Right cardiac atrium (tissue), 5 donors: ENCODE measurements at places on chromosomes 5 and 9. TPM values are rescaled to one million over a fixed set of nuclear protein-coding genes. Genes with fewer than 3 reads are reported as not detected.

F2RL2 gene
- total RNA-seq, result 1.4 TPM

PCDHA6 gene
- 0.20 TPM for total RNA-seq

TERT gene
- total RNA-seq, result not detected

OR1L4 gene
- not detected for total RNA-seq

PPIC gene
- total RNA-seq, result 43.5 TPM

OLFM1 gene
- 10.0 TPM for total RNA-seq

STKLD1 gene
- total RNA-seq, result not detected

TYRP1 gene
- 36.0 TPM for total RNA-seq

RPL35 gene
- 696 TPM for total RNA-seq

TMEM215 gene
- total RNA-seq, result not detected

SLC6A19 gene
- not detected for total RNA-seq

IER5L gene
- total RNA-seq, result 9.4 TPM

PCDHB4 gene
- total RNA-seq, result 2.8 TPM
